ENCODE measurements at places on chromosomes 16 and 17.

DNA sequence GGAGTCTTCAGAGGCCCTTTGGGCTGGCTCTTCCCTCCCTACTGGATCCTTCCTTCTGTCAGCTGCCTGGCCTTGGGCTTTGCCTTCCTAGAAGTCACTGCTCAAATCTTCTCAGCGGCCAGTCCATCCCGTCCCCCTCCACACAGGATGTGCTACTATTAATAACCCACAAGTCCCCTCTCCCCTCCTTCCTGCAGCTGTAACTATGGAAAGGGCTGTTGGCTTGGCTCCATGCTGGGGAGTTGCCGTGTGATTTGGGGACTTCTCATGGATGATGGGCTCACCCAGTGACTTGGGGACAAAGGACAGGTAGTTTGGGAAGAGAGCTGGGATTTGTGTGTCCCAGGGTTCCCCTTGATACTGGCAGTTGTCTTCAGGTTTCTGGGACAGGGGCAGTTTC, 19.4 kb downstream of the TMEM94 start:
- no peak for DNase-seq

DNA sequence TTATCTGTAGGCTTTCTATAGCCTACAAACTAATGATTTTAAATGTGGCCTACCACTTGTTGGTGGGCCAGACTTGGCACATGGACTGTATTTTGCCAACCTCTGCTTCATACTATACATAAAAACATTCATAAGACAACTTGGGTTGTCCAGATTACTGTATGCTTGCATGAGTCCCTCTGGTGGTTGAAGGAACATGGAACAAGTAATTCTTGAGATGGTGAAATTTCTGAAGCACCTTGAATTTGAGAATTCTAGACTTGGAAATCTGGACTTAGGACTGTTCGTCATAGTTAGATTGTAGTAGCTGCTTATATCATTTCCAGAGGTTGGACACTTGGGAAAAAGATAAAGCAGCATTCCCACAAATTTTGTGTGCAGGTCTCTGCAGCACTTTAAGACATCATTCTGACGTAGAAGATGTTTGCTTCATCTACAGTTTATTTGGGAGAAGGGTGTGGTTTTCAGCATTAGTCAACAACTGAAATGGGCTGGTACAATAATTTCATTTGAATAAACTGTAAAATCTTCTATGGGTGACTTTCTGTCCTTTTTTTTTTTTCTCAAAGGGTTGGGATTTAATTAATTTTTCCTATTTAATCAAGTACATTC, 31.2 kb downstream of the NFATC3 start:
- DNase-seq: no peak

- DNase-seq: no peak
These were observed 62.6 kb downstream of the AMFR start for GRCh38 chr16:56362706-56363105.

GRCh38 chr16:15961060-15961511, 11.7 kb downstream of the ABCC1 start:
- DNase-seq: peak; percentile 56

DNA sequence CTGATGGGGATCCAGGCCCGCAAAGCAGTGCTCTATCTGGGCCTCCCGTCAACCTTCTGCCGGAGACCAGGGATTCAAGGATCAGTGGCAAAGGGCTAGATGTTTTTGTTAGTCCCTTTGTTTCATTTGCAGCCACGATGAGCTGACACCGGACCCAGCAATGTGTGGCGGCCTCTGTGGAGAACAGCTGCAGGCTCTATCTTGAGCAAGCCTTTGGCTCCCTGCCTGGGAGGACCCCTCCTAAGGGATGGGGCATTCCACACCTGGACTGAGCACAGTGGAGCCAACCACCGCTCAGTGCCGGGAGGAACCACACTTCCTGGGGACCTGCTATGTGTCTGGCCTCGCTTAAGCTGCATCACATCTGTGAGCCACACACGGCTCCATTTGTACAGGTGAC, 215.8 kb downstream of the RBFOX3 start:
- no peak for DNase-seq

DNA sequence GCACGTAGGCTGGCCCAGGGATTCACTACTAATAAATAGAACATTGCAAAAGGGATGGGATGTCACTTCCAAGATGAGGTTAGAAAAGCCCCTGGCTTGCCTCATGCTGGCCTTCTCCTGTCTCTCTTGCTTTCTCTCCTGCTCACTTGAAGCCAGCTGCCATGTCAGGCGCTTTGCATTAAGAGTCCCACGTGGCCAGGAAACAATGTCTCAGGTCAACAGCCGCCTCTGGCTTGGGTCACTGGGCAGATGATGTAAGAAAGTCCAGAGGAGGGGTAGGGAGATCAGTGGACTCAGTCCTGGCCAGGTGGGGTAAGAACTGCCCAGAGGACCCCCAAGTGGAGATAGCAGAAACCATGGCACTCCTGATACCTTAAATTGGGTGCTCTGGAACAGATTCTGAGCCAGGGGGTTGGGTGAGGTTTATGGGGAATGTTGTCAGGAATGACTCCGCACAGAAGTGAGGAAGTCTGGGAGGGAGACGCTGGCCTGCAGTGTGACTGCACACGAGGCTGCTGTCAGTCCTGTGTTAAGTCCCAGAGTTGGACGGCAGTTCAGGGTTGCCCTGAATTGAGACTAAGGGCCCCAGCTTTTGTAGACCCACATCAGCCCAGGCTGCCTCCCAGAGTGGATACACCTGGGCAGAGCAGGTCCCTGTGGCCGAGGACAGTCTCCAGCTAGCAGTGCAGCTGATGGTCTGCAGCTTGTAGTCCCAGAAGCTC, 17.7 kb downstream of the C16orf82 start:
- no peak for DNase-seq

- DNase-seq: no peak
These were observed 46.2 kb downstream of the HSD17B2 start for GRCh38 chr16:82081264-82081663.

GRCh38 chr17:41211845-41212466, 14.5 kb upstream of the KRTAP9-2 start:
- no peak for DNase-seq

GRCh38 chr17:55157165-55157564, 107.6 kb upstream of the HLF start:
- DNase-seq: no peak

- DNase-seq: no peak
These were observed 9.9 kb downstream of the DHODH start for GRCh38 chr16:72018470-72018869.

DNA sequence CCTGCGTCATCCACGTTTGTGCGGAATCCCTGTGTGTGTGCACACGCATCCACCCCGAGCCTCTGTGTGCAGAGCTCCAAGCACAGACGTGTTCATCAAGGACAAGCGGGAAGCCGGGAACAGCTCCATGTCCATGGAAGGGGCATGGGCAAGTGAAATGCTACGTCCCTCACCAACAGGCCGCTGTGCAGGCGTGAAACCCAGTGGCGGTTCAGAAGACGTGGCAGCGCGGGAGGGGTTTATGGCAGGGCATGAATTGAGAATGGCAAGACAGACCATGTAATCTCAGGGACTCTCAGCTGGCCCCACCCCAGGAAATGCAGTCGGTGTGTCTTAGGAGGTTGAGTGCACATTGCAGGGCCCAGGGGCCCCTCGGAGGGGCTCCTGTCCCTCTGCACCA, 52.7 kb downstream of the TBC1D16 start:
- no peak for DNase-seq

- DNase-seq: no peak
These were observed 877.4 kb upstream of the GOT2 start for GRCh38 chr16:59611556-59611955.

- DNase-seq: no peak
These were observed 4.1 kb downstream of the SLC16A5 start for GRCh38 chr17:75091855-75092327.

- DNase-seq: no peak
These were observed 1.5 kb downstream of the GSDMB start for GRCh38 chr17:39916918-39917317.

DNA sequence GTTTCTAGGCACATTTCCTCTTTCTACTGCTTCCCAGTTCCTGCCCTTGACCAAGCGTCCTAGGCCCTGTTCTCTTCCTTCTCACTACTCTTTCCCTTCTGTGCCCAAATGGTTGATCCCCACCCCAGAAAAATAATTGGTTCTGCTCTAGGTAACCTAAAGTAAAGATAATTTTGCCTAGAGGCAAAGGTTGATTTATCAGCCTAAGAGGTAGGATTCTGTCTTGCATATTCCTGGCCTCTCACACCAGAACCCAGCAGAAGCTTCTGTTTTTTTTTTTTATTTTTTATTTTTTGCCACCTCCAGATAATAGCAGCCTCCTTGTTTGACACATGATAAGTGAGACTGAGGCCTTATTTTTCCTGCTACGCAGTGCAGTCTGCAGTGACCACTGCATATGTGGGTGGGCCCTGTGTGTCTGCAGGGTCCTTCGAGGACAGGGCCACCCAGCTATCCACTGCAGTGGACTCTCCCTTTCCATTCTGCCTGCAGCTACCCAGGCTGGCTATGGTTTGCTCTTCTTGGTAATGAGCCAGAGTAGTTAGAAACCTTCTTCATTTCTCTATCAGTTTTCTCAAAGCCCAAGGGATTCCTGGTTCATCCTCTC, 701 bp downstream of the PIPOX start:
- no peak for DNase-seq

DNA sequence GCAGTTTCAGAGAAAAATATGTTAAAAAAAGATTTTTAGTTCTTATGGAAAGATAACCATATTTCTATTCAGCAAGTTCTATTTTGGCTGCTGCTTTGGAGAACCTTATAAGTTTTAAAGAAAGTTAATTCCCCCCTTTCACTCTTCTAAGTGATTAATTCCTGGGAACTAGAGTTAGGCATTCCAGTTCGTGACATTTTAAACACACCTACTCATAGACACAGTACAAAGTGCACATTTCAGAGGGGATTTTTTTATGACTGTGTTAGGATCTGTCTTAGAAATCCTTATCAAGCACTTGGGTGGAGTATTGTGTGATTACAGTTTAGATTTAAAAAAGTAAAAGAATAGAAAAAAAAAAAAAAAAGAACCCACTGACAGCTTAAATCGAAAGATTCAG, 3.5 kb upstream of the CDH11 start:
- no peak for DNase-seq

DNA sequence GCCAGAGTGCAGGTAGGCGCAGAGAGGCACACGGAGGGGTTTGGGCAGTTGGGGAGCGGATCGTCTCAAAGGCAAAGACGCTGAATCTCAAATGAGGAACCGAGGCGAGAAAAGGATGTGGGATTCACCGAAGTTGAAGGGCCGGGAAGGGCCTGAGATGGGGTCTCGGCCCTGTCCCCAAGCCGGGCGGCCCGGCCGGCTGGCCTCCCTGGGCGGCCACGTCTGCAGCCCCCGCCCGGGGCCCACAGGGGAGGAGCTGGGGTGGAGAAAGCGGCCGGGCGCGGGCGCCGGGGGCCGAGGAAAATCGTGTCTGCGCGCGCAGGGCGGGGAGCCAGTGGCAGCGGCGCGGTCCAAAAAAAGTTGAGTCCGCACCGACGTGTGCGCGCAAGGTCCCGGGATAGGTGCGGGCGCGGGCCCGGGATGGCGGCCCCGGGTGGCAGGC, 458 bp downstream of the SLC12A4 start:
- no peak for DNase-seq

DNA sequence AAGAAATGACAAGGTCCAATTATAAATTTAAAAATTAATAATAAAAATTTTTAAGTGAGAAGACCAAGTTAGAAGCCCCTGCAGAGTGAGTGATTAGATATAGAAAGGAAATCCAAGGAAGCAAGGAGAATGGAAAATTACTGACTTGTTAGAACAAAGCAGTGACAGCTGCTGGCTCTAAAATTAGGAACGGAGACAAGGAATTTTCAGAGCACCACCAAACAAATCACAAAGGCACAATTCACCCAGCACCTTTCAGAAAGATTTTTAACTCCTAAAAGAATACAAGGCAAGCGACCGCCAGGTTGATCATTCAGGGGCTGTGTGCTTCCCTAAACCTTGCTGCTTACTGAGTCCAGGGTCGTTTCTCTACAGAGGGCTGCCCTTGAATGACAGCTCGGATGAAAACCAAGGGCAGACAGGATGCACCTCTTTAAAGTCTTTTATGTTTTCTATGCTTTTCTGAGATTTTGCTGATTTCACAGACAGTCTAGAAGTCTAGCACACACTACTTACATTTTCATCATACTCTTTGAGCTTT, 45.4 kb upstream of the GINS3 start:
- no peak for DNase-seq

GRCh38 chr17:79201536-79202227, 127.1 kb downstream of the ENGASE start:
- DNase-seq: no peak

DNA sequence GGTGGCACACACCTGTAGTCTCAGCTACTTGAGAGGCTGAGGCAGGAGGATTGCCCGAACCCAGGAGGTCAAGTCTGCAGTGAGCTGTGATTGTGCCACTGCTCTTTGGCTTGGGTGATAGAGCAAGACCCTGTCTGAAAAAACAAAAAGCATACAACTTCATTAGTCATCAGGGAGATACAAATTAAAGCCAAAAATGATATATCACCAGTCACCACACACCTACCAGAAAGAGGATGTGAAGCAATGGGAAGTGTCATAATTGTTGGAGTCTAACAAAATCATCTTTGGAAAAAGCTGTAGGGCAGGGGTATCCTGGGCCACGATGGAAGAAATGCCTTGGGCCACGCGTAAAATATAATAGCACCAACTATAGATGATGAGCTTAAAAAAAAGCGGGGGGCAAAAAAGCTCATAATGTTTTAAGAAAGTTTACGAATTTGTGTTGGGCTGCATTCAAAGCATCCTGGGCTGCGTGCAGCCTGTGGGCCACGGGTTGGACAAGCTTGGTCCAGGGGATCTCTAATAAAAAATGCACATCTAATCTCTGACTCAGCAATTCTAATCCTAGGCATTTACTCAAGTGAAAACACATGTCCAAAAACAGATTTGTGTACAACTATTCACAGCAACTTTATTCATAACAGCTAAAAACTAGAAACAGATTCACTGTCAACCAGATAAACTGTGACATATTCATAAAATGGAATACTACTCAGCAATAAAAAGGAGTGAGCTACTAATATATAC, 65.9 kb downstream of the HIC1 start:
- no peak for DNase-seq

- DNase-seq: no peak
These were observed 5.8 kb downstream of the TMEM97 start for GRCh38 chr17:28324781-28325180.

DNA sequence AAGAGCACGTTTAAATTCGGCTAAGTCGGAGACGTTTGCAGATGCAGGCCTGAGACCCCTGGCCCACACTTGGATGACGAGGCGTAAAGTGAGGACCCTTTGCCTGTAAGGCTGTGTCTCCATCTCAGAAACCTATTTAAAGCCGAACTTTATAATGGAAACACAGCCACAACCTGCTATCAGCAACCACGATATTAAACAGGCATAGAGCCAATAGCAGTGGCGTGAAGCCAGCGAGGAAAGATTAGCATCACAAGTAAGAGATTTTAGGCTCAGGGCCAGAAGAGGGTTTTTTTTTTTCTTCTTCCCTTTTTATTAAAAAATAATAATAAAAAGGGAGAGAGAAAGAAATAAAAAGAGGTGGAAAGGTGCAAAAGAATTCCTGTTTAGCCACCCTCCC, 111.3 kb upstream of the NOL11 start:
- no peak for DNase-seq

DNA sequence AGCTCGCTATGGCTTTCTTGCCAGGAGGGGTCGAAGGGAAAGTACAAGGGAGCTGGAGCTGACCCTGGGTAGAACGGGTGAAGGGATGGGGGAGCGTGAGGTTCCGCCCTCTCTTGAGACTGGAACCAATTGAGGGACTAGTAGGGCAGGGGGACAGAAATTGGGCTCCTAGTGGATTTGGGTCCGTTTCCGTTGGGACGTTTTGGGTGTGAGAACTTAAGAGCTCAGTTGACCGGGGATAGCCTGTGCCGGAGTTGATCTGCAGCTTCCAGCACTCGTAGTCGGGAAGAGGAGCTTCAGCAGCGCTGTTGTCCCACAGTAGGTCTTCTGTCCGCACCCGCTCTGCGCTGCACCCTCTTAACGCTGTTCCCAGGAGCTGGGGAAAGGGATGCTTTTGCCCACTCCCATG, 481 bp downstream of the CNTROB start:
- no peak for DNase-seq

Measured in stimulated activated CD8-positive, alpha-beta memory T cell treated with anti-CD3 and anti-CD28 coated beads, Interleukin-4, amount 100 ng/mL, for 4 hours (primary cell).